HCT116 (cell line): ENCODE measurements at places on chromosomes 6 and 20.

GRCh38 chr6:33315793-33316602 lies 1.5 kb downstream of the ZBTB22 start:
- peaks cover 43% of the 10 kb centered on the region for H3K4me1 ChIP-seq
- H3K36me3 ChIP-seq = peaks cover 28% of the 10 kb centered on the region; the same call in 1 of the 2 replicates
- H3K27me3 ChIP-seq = no peaks in the 10 kb centered on the region
- no peak for DNase-seq

DNA sequence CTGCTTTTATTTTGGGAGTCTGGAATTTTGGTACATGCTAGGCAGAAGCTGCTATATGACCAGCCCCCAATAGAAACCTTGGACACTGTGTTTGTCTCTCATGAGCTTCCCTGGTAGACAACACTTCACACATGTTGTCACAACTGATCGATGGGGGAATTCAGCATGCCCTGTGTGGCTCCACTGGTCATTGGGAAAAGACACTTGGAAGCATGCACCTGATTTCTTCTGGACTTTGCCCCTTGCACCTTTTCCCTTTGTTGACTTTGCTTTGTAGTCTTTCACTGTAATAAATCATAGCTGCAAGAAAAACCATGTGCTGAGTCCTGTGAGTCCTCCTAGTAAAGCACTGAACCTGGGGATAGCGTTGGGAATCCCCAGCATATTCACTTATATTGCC lies 7.9 kb upstream of the WFDC10A start:
- H3K4me3 ChIP-seq = no peak overlapping the region
- no peaks in the 10 kb centered on the region for H3K36me3 ChIP-seq
- DNase-seq = no peak

DNA sequence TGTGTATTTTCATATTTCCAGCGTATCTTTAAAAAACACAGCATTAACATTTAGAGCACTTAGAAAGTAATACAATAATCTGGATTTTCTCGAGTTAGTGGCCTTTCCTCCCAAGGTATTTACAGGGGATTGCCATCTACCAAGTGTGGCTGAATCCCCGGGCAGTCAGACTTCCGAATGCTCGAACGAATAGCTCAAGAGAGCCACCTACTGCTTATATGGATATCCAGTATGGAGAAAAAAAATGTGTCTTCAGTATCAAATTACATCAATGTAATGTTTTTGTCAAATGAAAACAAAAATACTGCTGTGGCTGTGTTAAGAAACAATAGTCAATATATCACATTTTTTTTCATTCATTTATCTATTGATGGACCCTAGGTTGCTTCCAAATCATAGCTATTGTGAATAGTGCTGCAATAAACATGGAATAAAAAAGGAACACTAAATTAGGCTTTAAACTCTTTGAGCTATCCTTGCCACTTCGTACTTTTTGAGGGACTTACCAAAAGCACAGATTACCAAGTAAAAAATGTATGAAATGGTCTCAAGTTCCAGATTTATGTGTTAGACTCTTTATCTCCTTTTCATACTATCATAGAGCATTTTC lies 654.5 kb upstream of the PTCHD4 start:
- no peaks in the 10 kb centered on the region for H3K27me3 ChIP-seq
- peaks cover 22% of the 10 kb centered on the region for H3K4me1 ChIP-seq
- no peak overlapping the region; the same call in 1 of the 2 replicates for H3K27ac ChIP-seq
- no peak overlapping the region for H3K4me3 ChIP-seq

- no peak overlapping the region for H3K27ac ChIP-seq
- H3K36me3 ChIP-seq = no peaks in the 10 kb centered on the region
- H3K4me1 ChIP-seq = no peaks in the 10 kb centered on the region
- H3K4me3 ChIP-seq = no peak overlapping the region
- no peaks in the 10 kb centered on the region for H3K27me3 ChIP-seq
- DNase-seq = no peak
Measured at GRCh38 chr6:38169221-38169976, 349.9 kb downstream of the ZFAND3 start.

- H3K27me3 ChIP-seq = no peaks in the 10 kb centered on the region
- no peak overlapping the region for H3K4me3 ChIP-seq
- no peaks in the 10 kb centered on the region; the same call in 1 of the 2 replicates for H3K4me1 ChIP-seq
- H3K36me3 ChIP-seq = no peaks in the 10 kb centered on the region
- DNase-seq = no peak
Measured at GRCh38 chr6:25350573-25350972, 71.4 kb downstream of the CARMIL1 start.

DNA sequence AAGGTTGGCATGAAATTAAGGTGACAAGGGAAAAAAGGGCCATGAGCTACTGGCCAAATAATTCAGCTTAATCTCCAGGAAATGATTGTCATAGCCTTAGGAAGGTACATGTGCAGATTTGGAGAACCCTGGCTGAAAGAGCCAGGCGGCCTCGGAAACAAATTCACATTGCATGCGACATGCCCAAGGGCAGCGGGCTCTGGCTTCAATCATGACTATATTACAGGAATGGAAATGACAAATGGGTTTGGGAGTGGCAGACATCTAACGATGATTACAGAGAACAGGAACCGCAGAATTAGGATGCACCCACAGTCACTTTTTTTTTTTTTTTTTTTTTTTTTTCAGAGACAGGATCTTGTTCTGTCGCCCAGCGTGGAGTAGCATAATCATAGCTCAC lies 112.4 kb upstream of the SALL4 start:
- no peak overlapping the region for H3K27ac ChIP-seq
- H3K4me1 ChIP-seq = peaks cover 16% of the 10 kb centered on the region; the same call in 1 of the 2 replicates
- no peaks in the 10 kb centered on the region for H3K27me3 ChIP-seq
- H3K36me3 ChIP-seq = no peaks in the 10 kb centered on the region

GRCh38 chr6:161013695-161014094 lies 22.1 kb downstream of the MAP3K4 start:
- H3K4me1 ChIP-seq = no peaks in the 10 kb centered on the region
- no peak for DNase-seq
- H3K27me3 ChIP-seq = no peaks in the 10 kb centered on the region
- H3K27ac ChIP-seq = no peak overlapping the region

GRCh38 chr6:157017861-157018260 lies 240.7 kb downstream of the ARID1B start:
- no peak for DNase-seq
- H3K4me3 ChIP-seq = no peak overlapping the region
- no peaks in the 10 kb centered on the region for H3K36me3 ChIP-seq
- H3K27ac ChIP-seq = no peak overlapping the region
- H3K27me3 ChIP-seq = no peaks in the 10 kb centered on the region

GRCh38 chr6:115887891-115888290 lies 172.8 kb downstream of the FRK start:
- H3K36me3 ChIP-seq = no peaks in the 10 kb centered on the region
- H3K27me3 ChIP-seq = peaks cover 10% of the 10 kb centered on the region; the same call in 1 of the 2 replicates
- no peak for DNase-seq
- no peak overlapping the region for H3K4me3 ChIP-seq
- H3K4me1 ChIP-seq = no peaks in the 10 kb centered on the region

DNA sequence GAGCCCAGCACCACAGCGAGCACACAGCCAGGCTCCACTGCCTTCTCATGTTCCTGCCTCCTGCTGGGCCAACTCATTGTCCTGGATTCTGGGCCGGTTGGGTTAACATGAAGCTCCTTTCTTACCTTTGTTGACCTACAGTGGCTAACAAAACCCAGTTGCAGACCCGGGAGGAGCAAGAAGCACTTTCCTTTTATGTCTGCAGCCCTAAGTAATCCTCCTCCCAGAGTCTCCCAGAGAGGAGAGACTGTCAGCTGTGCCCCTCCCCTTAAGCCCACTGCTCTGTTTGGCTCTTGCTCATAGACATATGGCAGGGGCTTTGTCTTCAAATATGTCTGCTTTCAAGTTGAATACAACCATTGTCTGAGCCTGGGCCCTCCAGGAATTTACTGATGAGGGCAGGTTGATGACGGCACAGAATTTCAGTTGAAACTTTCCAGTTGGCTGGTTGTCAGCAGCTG lies 55.2 kb downstream of the PSMB1 start:
- peaks cover 17% of the 10 kb centered on the region for H3K27me3 ChIP-seq
- H3K27ac ChIP-seq = no peak overlapping the region
- H3K4me3 ChIP-seq = no peak overlapping the region; the same call in 1 of the 2 replicates
- no peak for DNase-seq

DNA sequence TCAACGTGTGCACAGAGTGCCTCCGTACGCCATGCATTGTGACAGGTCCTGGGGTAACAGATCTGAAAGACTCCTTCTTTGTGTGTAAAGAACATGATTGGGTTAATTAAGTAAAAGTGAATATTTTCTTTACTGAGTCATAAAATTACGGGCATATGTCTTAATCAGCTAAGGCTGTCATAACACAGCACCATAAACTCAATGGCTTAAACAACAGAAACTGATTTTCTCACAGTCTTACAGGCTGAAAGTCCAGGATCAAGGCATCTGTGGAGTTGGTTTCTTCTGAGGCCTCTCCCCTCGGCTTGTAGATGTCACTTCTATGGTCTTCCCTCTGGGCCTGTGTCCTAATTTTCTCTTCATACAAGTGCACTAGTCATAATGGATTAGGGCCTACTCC lies 176.9 kb downstream of the MTFR2 start:
- no peak overlapping the region for H3K27ac ChIP-seq
- DNase-seq = no peak
- H3K4me1 ChIP-seq = peaks cover 14% of the 10 kb centered on the region
- H3K4me3 ChIP-seq = no peak overlapping the region

DNA sequence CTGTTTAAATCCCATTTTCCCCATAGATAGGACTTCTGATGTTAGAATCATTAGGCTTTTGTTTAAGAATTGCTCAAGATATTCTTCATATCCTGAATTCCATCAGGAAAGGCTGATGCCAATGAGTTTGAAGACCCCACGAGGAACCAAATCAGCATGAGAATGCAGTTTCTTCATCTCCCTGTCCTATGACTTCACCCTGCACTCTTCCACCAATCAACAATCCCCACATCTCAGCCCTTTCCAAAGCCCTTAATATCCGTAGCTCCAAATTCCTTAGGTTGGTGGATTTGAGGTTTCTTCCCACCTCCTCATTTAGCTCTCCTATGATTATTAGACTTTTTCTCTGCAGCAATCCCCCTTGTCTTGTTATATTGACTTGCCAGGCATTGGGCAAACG lies 88.3 kb upstream of the PRND start:
- no peak for DNase-seq
- H3K4me3 ChIP-seq = no peak overlapping the region
- H3K36me3 ChIP-seq = no peaks in the 10 kb centered on the region

DNA sequence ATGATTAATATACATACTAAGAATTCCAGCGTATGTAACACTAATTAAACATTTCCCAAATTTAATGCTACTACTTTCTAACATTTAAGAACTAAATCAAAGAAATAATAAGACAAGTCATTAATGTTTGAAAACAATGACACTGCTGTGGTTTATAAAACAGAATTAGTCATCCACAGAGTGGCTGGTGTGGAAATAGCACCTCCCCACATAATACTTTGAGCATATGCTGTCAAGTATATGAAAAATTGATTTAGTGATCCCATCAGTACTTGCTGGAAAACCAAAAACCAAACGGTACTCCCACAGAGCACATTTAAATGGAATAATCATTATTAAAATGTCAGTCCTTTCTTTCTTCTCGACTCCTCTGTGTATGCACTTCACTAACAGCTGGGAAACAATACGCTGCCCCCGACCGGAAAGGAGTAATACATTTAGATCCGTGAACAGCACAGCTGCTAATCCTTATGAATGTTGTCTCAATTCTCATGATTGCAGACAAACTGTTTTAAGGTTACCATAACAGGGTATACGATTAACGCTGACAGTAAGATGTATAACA lies 78.4 kb downstream of the PREP start:
- H3K36me3 ChIP-seq = no peaks in the 10 kb centered on the region; the same call in 1 of the 2 replicates
- H3K27ac ChIP-seq = no peak overlapping the region
- no peaks in the 10 kb centered on the region for H3K27me3 ChIP-seq
- H3K4me1 ChIP-seq = peaks cover 63% of the 10 kb centered on the region

GRCh38 chr20:31913431-31914157 lies 38.3 kb downstream of the PDRG1 start:
- H3K36me3 ChIP-seq = no peaks in the 10 kb centered on the region
- H3K27me3 ChIP-seq = no peaks in the 10 kb centered on the region

DNA sequence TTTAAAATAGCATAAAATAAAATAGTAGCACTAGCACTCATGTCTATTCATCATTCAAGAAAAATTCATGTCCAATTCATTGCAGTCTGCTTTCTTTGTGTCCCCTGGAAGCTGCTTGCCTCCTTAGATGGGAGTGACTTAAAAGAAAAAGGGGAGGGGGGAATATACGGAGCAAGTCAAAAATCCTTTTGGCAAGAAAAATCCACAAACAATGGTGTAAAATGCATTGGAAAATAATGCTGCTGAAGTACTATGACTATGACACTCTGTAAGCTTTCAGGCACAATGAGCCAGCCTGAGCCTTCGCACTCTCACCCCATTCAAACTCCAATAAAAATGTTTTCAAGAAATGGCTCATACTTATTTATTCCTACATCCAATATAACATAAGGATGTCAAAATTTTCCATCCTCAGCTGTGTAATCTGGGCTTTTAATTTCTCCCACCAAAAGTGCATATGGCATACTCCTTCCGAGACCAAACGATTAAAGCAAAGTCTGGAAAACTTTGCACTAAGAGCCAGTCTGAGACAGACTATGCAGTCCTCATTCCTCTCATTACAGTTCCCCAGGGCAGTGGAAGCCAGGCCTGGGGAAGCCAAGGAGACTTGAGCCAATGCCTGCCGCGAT lies 790 bp downstream of the NEDD9 start:
- H3K27me3 ChIP-seq = 0 out of 2 replicates have a peak, but pooled peaks cover 9% of the 10 kb centered on the region
- no peak for DNase-seq
- H3K4me1 ChIP-seq = peaks cover 7% of the 10 kb centered on the region
- peak overlapping the region; percentile 58 for H3K4me3 ChIP-seq
- no peak overlapping the region for H3K27ac ChIP-seq

DNA sequence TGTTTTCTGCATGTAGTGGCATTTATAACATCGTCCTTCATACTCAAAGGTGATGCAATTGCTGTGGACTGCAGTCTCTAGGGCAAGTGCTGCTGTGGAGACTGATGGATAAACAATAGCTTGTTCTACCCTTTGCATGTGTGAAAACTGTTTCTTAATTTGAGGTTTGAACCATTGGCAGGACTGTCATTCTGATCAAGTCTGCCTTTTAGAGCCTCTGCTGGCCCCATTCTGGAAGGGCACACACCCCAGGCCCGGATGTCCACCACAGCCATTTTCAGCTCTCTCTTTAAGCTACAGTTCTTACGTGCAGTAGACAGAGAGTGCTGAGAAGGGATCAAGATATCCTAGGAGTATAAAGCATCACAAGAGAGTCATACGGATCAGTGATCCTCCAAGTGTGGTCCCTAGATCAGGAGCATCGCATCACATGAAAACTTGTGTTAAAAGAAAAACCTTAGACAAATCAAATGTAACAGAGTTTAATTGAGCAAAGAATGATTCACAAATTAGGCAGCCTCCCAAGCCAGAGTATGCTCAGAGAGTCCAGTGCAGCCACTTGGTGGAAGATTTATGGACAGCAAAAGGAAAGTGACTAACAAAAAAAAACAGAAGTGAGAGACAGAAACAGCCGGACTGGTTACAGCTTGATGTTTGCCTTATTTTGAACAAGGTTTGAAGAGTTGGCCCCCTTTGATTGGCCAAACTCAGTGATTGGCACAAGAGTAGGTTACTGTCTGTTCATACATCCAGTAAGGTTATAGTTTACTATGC lies 52.0 kb downstream of the FRK start:
- DNase-seq = peak; percentile 6
- no peak overlapping the region for H3K4me3 ChIP-seq
- H3K4me1 ChIP-seq = peaks cover 16% of the 10 kb centered on the region
